Caco-2 (cell line): ENCODE measurements at places on chromosomes 7 and 10.

- no peak for DNase-seq
Observed at GRCh38 chr7:114217026-114217806, 197.4 kb upstream of the FOXP2 start.

GRCh38 chr10:11017570-11018431 is at the start of gene CELF2:
Gene CELF2, plus strand, starts transcription at chr10:11017872. Its CDS starts 218 bp downstream, at chr10:11018090.
- peak; percentile 77 for DNase-seq

DNA sequence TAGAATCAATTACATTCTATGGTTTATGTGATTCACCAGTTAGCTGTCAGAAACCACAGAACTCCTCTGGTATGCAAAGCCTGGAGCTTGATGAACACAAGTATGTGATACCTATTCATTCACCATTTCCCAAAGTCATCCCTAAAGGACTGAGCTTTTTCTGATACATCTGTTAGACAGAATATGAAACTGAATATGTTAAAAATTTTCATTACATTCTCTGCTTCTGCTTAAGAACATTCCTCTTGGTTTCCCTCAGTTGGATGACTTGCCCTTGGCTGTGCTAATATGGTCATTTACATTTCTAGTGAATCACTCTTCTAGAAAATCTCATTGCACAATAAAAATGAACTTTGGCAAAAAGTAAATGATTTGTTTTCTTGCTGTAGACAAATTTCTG is 10.8 kb upstream of the PON1 start:
- no peak for DNase-seq

DNA sequence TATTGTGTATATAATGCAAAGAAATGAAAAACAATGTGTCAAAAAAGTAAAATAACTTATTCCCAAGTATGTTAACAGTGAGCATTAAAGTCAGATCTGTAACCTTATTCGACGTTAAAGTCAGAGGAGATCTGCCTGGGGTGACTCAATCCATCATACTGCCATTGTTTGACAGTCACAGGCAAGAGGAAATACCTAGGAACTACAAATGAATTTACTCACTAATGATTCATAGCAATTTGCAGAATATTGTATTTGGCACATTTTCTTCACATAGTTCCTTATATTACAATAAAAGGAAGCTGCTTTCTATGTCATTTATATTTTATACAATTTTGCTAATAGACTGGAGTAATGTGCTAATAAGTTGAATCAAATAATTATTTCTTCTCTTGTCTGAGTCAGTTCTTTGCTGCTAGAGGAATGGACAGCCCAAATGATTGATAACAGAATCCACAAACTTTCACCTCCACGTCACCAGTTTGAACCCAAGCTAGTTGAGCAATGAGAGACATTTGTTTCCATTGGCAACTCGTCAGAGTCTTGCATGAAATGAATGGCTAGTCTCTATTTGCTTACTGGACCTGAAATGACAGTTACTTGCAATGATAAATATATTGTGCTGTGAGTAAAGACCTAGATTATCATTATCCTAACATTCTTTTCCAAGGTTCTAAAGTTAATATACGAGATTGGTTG is 48.5 kb upstream of the TMEM106B start:
- DNase-seq = no peak

GRCh38 chr7:151796871-151797537 is 79.9 kb downstream of the PRKAG2 start:
- DNase-seq = no peak
